Gastroesophageal sphincter (tissue), 4 donors: ENCODE measurements at places on chromosomes 6 and 20.

DNA sequence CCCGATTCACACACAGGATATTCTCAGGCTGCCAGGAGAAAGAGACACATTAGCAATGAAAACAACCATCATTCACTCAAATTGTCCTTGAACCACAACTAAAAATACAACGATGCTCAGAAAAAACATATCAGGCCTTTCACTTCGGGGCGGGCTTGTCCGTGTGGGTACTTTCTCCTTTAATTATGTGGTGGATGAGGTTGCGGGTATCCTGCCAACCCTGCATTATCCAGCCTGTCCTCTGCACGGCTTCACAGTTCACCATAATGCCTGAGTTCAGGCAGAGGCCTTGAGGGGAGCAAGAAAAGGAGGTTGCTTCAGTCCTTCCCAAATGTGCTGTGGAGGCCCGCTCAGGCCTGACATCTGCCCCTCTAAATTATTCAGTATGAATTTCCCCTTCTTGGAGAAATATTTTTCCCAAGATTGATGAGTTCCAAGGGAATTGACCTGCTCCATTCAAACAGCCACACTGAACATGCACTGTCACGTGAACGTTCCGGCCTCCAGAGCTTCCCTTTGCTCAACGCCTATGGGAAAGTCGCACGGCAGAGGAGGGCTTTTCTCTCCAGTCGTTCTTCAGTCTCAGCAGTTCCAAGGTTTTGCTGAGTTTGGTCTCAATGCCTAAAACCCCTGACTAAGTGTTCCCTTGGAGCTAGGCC lies 70.3 kb downstream of the MYLK4 start:
- ATAC-seq, result no peak

DNA sequence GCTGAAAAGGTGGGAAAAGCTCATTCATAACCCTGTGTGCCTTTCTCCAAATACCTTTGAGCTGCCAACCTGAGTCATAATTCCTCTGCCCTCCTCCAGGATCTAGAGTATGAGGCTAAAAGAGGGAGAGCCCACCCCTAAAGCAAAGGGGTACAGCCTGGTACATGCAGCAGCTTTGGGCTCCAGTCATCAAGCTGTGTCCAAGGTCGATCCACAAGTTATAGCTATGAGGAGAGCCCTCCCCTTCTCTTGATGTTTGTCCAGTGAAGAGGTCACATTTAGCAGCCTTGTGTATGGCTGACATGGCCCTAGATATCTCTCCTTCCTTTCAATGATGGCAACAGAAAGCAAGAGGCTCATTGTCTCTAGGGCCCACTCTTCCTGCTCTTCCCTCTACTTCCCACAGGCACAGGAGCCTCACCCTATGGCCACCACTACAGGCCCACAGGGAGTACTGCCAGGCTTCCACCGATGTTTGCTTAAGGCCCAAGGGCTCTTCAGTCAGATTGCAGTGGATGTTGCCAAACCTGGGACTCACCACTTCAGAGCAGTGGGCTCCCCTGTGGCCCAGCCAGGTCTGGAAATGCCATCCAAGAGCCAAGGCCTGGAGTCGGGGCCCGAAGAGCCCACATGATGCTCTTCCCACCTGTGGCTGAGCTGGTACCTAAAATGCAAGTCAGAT lies 176.8 kb downstream of the CD83 start:
- ATAC-seq, result no peak

GRCh38 chr6:149938571-149939355 lies 3.1 kb upstream of the ULBP2 start:
- no peak for ATAC-seq

DNA sequence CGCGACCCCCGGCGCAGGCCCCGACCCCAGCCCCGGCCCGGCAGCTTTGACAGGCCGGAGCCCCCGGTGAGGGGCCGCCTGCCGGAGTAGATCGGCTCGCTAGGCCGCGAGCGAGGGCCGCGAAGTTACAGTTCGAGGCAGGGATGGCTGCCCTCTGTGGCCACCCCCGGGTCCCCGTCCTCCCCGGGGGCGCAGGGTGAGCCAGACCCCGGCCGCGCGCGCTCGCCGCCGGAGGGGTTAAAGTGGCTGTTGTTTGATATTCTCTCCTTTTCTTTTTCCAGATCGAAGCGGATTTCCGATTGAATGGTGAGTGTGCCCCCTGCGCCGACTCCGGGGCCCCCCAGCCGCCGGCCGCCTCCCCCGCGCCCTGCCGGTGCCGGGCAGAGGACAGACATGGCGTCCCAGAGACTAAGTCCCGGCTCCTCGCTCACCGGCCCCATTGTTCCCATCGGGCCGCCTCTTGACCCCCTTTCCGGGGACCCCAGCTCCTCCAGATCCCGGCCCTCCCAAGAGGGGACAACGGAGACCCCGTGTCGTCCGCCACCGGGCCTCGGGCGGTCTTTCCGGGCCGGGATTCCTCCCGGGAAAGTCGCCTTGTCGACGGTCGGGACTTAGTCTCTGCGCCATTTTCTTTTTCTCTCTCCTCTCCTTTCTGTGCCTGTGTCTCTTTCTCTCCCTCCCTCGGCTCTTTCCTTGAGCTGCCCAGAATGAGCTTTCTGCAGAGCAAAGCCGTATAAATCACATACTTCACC lies 704 bp downstream of the TOP1 start:
- ATAC-seq, result no peak

DNA sequence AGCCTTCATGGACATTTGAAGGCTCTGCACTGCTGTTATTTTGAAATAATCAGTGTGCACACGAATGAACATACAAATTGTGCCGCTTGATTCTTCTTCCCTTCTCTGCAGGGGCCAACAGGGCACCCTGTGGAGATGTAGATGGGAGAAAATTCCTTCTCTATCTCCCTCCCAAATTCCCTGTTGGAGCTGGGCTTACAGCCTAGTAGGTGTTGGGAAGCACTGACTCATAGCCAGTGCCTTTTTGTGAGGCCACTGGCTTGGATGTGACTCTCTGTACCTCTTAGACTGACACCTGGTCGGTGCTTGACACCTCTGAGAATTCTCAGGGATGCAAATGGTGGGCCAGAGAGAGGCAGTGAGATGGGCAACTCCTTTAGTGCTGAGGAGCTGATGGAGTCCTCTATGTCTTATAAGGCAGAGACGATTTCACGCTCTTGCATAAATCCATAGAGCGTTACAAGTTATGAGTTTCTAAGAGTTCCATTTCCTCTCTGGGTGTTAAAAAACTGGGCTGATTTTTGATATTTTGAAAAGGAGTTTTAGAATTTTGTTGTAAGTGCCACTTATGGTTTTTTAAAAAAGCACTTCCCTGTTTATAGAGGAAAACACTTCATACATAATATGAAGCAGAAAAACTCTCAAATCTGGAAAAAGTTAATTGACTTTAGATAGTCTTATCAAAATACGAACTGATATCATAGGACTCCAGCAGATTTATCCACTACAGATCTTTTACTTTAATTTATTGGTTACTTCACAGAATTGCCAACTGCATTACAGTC lies 89.8 kb upstream of the MAP3K7 start:
- ATAC-seq, result no peak

DNA sequence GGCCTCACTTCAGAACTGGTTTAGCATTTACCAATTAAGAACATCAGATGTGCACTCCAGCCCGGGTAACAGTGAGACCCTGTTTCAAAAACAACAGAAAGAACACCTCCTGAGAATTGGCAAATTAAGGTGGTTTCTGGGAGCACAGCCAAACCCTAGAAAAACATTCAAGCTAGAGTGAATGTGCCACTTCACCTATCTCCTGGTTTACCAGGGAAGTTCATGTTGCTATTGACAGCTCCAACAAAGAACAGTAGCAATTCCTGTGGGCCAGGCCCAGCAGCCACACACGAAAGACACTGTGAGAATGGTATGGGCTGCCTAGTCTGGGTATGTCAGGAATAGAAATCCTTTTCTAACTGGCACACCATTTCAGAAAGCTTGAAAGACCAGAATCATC lies 4.9 kb downstream of the POLR1C start:
- ATAC-seq, result no peak

- ATAC-seq, result no peak
Measured at GRCh38 chr6:77930382-77930781, 277.5 kb downstream of the MEI4 start.

DNA sequence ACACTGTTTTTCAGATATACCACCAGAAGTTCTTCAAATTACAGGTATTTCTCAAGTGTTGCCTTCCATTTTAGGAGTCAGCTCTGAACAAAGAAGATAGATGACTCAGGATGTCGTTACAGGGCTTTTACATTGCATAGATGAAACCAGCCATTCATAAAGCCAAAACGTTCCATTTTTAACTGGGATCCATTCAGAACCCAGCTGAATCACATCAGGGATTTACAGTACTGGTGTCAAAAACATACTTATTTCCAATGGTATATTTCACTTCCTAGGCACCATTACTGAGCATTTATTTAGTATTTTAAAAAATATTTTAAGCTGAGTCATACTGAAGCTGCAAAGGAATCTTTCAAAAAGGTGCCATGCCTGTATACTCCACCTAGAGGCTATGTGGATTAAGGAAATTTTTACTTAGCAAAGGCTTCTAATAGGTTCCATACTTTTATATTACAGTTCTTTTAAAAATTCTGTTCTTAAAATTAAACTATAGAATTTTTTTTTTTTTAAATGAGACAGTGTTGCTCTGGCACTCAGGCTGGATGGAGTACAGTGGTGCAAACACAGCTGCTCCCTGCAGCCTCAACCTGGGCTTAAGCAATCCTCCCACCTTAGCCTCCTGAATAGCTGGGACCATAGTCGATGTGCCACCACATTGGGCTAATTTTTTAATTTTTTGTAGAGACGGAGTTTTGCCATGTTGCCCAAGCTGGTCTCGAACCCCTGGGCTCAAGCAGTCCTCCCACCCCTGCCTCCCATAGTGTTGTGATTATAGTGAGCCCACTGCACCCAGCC lies 2.6 kb downstream of the ASF1A start:
- no peak for ATAC-seq

DNA sequence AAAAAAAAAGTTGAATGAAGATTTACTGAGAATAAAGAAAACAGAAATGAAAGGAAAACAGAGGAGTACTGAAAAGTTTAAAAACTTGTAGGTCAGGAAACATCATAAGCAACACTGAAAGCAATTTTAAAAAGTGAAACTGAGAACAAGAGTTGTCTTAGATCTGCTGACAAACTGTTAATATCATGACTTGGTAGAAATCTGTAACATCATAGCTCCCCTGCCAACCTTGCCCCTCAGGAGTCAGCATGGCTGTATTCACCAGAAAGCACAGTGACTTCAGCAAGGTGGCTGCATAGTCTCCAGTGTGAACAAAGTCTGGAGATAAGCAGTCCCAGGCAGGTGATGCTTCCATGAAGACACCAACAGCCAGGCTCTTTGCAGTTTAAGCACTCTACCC lies 5.3 kb downstream of the NAA20 start:
- ATAC-seq, result no peak

DNA sequence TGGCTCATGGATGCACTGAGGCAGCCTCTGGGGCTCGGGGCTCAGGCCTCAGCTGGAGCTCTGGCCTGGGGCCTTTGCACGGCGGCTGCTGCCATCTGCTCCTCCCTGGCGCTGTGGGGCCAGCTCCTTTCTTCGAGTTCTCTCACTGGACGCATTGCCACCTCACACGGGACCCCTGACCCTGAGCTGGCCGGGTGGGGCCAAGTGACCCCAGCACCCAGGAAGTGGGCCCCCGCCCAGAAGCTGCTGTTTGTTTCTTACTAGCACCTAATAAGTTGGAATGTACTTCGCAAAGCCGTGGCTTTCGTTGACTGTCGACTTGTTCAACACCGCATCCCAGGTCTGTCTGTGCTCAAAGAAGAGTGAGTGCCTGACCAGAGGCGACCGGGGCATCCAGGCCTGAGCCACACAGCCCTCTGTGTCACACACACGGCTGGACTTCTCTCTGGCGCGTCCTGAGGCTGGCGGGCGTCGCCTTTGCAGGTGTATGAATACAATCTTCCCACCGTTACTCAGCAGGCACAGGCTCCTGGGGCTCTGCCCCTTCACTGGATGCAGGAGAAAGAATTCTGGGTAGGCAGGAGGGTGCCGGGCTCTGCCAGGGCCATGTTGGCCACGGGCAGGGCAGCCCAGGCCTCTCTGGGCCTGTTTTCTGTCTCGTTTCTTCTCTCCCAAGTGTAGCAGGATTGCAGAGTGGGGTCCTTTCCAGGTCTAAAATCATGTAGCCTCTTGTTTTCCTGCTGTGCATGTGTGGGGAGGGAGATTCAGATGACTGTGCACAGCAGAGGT lies 112.9 kb downstream of the DLL1 start:
- no peak for ATAC-seq

DNA sequence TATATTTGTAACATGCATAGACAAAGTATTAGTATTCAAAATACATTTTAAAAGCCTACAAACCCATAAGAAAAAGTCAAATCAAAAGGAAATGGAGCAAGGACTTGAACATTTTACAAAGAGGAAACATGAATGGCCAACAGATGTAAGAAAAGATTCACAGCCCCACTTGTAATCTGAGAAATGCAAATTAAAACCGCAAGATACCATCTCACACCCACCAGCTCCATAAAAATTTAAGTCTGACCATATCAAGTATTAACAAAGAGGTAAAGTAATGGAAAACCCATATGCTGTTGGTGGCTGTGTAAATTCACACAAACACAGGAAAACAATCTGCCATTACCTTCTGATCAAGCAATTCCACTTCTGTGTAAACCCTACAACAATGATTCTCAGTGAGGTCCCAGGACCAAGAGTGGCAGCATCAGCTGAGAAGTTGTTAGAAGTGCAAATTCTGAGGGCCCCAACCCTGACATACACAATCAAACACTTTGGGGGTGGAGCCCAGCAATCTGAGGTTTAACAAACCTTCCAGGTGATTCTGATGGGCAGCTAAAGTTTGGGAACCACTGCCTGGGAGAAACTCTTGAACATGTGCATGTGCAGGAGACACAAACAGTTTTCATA lies 30.9 kb downstream of the BCL2L1 start:
- no peak for ATAC-seq

DNA sequence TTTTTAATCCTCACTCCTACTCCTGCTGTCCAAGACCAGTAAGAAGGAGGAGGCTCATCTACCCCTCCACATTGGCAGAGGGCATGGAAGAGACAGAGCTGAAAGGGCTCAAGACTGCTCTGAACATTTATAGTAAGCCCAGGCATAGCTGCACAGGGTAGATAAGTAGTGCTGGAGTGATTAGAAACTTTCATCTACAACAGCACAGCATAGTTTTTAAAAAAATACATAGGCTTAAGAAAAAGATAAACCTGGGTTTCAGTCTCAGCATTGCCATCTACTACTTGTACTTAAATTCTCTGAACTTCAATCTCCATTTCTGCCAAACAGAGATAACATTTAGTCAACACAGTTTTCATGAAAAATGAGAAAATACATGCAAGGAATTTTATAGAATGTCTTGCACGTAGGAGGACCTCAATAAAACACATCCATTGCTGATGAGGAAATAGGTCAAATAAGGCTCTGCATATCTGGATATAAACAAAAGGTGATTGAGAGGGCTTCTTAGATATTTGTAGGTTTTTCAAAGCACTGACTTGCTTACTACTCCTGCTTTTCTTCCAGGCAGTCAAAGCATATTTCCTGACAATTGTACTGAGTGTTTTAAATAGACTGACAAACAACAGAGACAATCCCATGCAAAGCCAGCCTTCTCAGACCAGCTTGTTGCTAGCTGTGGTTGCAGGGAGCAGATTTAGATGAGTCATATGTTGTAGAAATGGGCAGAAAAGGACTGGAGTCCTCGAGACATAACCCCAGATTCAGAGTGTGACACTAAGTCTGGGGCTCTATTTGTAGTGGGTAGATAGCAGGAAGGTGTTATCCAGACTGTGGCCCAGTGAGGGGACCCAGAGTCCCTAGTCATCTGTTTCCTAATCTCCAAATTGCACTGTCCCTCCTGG lies 107.4 kb upstream of the TAB2 start:
- ATAC-seq, result no peak

GRCh38 chr6:29627755-29628418 lies 5.1 kb downstream of the GABBR1 start:
- peak; percentile 65 for ATAC-seq
